GF-D8 (cell line): ENCODE measurements at places on chromosomes 1 and 21.
A peak's percentile ranks its signal among the peaks of the same experiment; 100 is the strongest.

GRCh38 chr1:214717351-214717750, 114.4 kb downstream of the CENPF start:
- no peak for DNase-seq

DNA sequence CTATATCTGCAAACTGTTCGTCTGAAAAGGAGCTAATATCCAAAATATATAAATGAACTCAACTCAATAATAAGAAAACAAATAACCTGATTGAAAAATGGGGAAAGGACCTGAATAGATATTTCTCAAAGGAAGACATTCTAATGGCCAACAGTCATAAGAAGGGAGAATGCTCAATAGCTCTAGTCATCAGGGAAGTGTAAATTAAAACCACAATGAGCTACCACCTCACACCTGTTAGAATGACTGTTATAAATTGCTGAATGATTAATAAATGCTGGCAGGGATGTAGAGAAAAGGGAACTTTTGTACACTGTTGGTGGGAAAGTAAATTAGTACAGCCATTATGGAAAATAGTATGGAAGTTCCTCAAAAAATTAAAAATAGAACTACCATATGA, 21.2 kb upstream of the C1orf115 start:
- no peak for DNase-seq

GRCh38 chr1:160821627-160822026, 25.7 kb downstream of the LY9 start:
- no peak for DNase-seq

GRCh38 chr1:96370757-96371156, 350.8 kb upstream of the PTBP2 start:
- no peak for DNase-seq

DNA sequence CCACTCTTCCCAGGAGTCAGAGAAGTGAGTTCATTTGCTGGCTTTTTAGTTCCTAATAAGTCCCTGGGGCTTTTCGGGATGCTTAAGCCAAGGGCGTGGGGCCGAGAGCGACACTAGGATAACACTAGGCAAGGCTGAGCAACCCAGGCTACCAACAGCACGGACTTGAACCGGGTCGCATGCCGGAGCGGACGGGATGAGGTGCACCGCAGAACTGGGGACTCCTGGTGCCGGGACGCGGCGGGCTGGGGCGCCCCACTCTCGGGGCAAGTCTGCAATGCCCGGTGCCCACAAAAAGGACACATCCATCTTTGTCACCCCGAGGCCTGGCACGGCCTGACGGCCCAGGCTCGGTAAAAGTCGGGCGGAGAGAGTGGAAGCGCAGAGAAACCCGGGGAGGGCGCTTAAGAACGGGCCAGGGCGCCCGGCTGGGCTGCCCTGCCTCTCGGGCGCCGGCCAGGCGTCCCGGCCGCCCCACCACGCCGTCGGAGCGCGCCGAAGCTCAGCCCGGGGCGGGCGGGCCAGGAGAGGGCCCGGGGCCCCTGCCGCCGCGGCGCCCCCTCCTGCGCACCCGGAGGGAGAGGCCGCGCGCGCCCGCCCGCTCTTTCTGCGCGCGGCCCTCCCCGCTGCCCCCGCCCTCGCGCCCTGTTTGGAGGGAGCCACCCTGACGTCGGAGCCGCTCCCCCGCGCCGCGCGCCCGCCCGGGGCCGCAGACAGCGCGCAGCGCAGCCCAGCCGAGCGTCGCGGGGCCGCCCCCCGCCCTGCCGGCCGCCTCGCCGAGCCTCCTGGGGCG, at the start of gene NBL1:
Gene NBL1 (plus strand): TSS at position 710 of the 793 bp plus-strand sequence. CDS start 10,720 bp downstream, outside the sequence.
- no peak for DNase-seq

GRCh38 chr1:228920831-228921230, 185.6 kb downstream of the RHOU start:
- DNase-seq, result no peak

- DNase-seq, result no peak
Observed at GRCh38 chr21:37074546-37074945, 1.5 kb downstream of the TTC3 start.

GRCh38 chr1:157312082-157312812, 174.1 kb upstream of the ETV3 start:
- no peak for DNase-seq

- peak; percentile 77 for DNase-seq
Observed at GRCh38 chr21:26967062-26967913, at the start of gene ADAMTS5. Gene ADAMTS5, minus strand, starts transcription at chr21:26967088. Its CDS starts 697 bp downstream, at chr21:26966391.

GRCh38 chr1:245855846-245856730, 651.0 kb downstream of the SMYD3 start:
- no peak for DNase-seq

GRCh38 chr1:205271277-205271676, 43.5 kb downstream of the TMCC2 start:
- no peak for DNase-seq

- no peak for DNase-seq
Observed at GRCh38 chr21:33299181-33299752, 25.5 kb upstream of the IFNAR1 start.
